Common myeloid progenitor, CD34-positive (primary cell): ENCODE measurements at places on chromosomes 4 and X.

GRCh38 chr4:119041951-119042560, 93.6 kb upstream of the MYOZ2 start:
- H3K27me3 ChIP-seq, result no peaks in the 10 kb centered on the region
- no peak overlapping the region for H3K4me3 ChIP-seq
- H3K4me1 ChIP-seq, result no peaks in the 10 kb centered on the region
- no peaks in the 10 kb centered on the region for H3K36me3 ChIP-seq
- peak; percentile 87 for DNase-seq

- no peak overlapping the region for H3K27ac ChIP-seq
- H3K36me3 ChIP-seq, result no peaks in the 10 kb centered on the region
- no peak for DNase-seq
- H3K4me3 ChIP-seq, result no peak overlapping the region
- H3K27me3 ChIP-seq, result no peaks in the 10 kb centered on the region
These were observed 64.4 kb downstream of the HADH start for GRCh38 chr4:108054025-108054638.

- no peaks in the 10 kb centered on the region for H3K27me3 ChIP-seq
- H3K27ac ChIP-seq, result no peak overlapping the region
- H3K36me3 ChIP-seq, result no peaks in the 10 kb centered on the region
- no peak overlapping the region for H3K4me3 ChIP-seq
These were observed 196.6 kb downstream of the PRDM5 start for GRCh38 chr4:120725639-120726580.

DNA sequence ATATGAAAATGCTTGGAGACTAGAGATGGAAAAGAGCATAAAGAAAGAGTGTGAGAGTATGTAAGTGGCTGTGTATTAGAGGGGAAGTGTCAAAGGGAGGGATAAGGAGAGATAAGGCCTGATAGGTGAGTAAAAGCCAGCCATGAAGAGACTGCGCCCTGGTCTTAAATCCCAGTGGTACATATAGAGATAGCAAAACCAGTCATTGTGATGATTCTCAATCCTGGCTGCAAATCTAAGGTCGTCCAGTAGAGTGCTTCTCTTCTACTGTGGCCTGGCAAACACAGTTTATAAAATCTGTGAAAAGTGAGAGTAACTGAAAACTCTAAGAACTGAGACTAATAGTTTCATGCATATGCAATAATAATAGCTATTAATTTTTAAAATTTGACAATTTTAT, 86.9 kb downstream of the MAB21L2 start:
- no peak overlapping the region for H3K4me3 ChIP-seq
- DNase-seq, result no peak
- H3K4me1 ChIP-seq, result no peaks in the 10 kb centered on the region
- no peaks in the 10 kb centered on the region for H3K27me3 ChIP-seq
- no peaks in the 10 kb centered on the region for H3K36me3 ChIP-seq

GRCh38 chrX:102063445-102064074, 61.9 kb upstream of the TCEAL2 start:
- no peak for DNase-seq
- H3K4me3 ChIP-seq, result no peak overlapping the region
- H3K4me1 ChIP-seq, result no peaks in the 10 kb centered on the region
- no peak overlapping the region for H3K27ac ChIP-seq

GRCh38 chr4:5923376-5923775, 30.5 kb upstream of the CRMP1 start:
- H3K36me3 ChIP-seq, result no peaks in the 10 kb centered on the region
- no peak for DNase-seq
- no peaks in the 10 kb centered on the region for H3K4me1 ChIP-seq
- no peak overlapping the region for H3K4me3 ChIP-seq
